Glutamatergic neuron (in vitro differentiated cells): ENCODE measurements at places on chromosomes 13 and 19. TPM values are rescaled to one million over a fixed set of nuclear protein-coding genes. Genes with fewer than 3 reads are reported as not detected.

DNA sequence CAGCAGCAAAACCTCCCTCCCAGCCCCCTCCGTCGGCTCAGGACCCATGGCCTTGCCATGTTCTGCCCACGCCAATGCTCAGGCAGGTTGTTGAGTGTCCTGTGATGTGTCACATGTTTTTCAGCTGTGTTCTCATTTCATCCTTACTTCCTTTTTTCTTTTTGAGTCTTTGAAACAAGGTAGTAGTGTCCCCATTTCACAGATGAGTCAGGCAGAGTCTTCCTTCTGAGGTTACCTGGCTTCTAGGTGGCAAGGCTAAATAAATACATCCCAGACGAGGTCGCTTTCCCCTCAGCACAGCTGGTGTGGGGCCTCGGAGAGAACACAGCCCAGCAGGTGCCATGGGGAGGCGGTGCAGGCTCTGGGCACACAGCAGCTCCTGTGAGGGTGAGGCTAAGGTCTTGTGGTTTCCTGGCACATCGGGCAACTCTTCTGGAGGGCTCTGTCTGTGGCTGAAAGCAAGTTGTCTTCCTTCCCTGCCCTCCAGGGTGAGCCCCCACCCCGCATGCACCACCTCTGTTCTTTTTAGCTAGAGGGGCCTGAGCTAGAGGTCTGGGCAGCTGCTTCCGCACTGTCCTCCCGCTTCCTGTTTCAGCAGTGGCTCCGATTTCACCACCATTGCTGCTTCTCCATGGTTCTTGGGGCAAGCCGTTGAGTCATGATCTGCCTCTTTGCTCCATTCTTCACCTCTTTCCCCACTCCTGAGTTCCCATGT lies 15.1 kb downstream of the PRAM1 start:
- no peak for DNase-seq
- no peaks in the 10 kb centered on the region for H3K4me1 ChIP-seq
- no peak overlapping the region for H3K4me3 ChIP-seq
- peaks cover 10% of the 10 kb centered on the region for H3K27me3 ChIP-seq

- H3K4me3 ChIP-seq = no peak overlapping the region
- H3K27ac ChIP-seq = no peak overlapping the region
- DNase-seq = no peak
- H3K4me1 ChIP-seq = no peaks in the 10 kb centered on the region
- H3K27me3 ChIP-seq = no peaks in the 10 kb centered on the region
- H3K36me3 ChIP-seq = peaks cover 34% of the 10 kb centered on the region
Observed at GRCh38 chr13:69423844-69424243, 683.8 kb upstream of the ATXN8OS start.

Gene OR10H1
- total RNA-seq = not detected

GRCh38 chr19:16066611-16067104 lies 9.6 kb upstream of the TPM4 start:
- H3K36me3 ChIP-seq = no peaks in the 10 kb centered on the region
- H3K27ac ChIP-seq = no peak overlapping the region
- peaks cover 3% of the 10 kb centered on the region for H3K4me1 ChIP-seq
- peaks cover 6% of the 10 kb centered on the region for H3K27me3 ChIP-seq
- DNase-seq = no peak
- no peak overlapping the region for H3K4me3 ChIP-seq

Gene PGLYRP1
- not detected for total RNA-seq

GRCh38 chr13:64993514-64994164 lies 2236.5 kb downstream of the PCDH9 start:
- no peak overlapping the region for H3K27ac ChIP-seq
- H3K36me3 ChIP-seq = no peaks in the 10 kb centered on the region
- peaks cover 2% of the 10 kb centered on the region for H3K27me3 ChIP-seq
- no peaks in the 10 kb centered on the region for H3K4me1 ChIP-seq

DNA sequence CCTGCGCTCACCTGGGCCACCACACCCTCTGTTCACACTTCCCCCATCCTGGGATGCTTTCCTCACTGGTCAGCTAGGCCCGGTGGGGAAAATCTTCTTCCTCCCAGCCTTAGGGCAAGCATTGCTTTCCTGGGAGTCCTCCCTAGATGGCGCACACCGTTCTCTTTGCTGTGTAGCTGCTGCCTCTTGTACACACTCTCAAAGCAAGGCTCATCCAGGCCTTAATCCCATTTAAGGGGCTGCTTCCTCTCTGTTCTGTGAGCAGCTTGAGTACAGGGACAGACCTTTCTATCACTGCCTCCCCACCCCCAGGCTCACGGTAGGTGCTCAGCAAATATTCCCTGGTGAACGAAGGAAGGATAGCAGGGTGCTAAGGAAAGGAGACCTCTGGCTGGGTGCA lies 11.1 kb downstream of the SLC7A10 start:
- H3K27ac ChIP-seq = no peak overlapping the region
- peaks cover 2% of the 10 kb centered on the region for H3K4me1 ChIP-seq
- H3K4me3 ChIP-seq = no peak overlapping the region

DNA sequence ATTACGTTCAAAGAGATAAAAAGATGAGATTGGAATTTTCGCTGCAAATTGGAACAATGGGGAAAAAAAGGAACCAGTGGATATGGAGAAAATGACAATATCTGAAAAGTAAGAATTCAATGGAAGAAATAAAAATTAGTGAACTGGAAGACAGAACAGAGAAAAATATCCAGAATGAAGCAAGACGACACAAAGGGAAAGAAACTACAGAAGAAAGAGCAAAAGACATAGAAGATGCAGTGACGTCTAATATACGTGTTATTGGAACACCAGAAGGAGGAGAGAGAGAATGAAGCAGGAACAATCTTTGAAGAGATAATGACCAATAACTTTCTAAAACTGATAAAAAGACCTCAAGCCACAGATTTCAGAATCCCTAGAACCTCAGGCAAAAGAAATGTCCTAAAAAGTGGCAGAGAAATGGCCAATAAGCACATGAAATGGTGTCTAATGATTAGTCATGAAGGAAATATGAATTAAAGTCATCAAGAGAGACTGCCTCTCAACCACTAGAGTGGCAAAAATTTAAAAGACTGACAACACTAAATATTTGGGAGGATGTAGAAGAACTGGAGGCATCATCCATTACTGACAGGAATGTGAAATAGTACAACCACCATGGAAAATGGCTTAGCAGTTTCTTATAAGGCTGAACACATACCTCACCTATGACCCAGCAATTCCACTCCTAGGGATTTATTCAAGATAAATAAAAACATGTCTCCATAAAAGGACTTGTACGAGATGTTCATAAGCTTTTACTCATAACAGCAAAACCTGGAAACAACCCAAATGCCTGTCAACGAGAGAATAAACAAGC lies 56.5 kb downstream of the GADD45B start:
- no peak overlapping the region for H3K27ac ChIP-seq
- peaks cover 3% of the 10 kb centered on the region for H3K27me3 ChIP-seq
- no peak for DNase-seq
- no peak overlapping the region for H3K4me3 ChIP-seq
- no peaks in the 10 kb centered on the region for H3K4me1 ChIP-seq

DNA sequence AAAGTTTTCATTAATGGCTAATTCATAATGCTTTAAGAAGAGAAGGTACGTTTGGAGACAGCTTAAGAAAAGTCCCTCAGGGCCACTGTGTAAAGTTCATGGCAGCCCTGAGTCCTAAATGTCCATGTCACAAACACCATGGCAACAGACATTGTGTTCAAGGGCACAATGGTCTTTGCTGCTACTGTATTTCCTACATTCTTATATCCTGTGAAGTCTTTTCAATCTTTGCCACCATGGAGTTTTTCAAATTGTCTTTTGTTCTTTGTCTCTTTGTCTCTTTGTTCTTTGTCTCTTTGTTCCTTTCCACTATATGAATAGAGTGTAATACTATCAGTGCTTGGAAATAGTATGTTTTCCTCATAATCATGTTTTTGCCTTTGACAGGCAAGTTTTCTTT lies 178.8 kb downstream of the VWA8 start:
- DNase-seq = no peak
- H3K27ac ChIP-seq = no peak overlapping the region
- peaks cover under 1% of the 10 kb centered on the region for H3K27me3 ChIP-seq
- no peaks in the 10 kb centered on the region for H3K36me3 ChIP-seq
- H3K4me3 ChIP-seq = no peak overlapping the region

Gene CLEC4M
- total RNA-seq = not detected

GRCh38 chr19:29923653-29924052 lies 18.4 kb upstream of the URI1 start:
- no peaks in the 10 kb centered on the region for H3K36me3 ChIP-seq
- no peak overlapping the region for H3K27ac ChIP-seq
- peaks cover under 1% of the 10 kb centered on the region for H3K27me3 ChIP-seq
- DNase-seq = no peak

GRCh38 chr13:51041126-51041525 lies 69.9 kb downstream of the C13orf42 start:
- H3K36me3 ChIP-seq = no peaks in the 10 kb centered on the region
- peaks cover 24% of the 10 kb centered on the region for H3K4me1 ChIP-seq
- H3K27me3 ChIP-seq = peaks cover 2% of the 10 kb centered on the region
- no peak overlapping the region for H3K4me3 ChIP-seq
- no peak for DNase-seq

Gene KIR2DL1
- not detected for total RNA-seq

Gene DCUN1D2
- 97.7 TPM for total RNA-seq

DNA sequence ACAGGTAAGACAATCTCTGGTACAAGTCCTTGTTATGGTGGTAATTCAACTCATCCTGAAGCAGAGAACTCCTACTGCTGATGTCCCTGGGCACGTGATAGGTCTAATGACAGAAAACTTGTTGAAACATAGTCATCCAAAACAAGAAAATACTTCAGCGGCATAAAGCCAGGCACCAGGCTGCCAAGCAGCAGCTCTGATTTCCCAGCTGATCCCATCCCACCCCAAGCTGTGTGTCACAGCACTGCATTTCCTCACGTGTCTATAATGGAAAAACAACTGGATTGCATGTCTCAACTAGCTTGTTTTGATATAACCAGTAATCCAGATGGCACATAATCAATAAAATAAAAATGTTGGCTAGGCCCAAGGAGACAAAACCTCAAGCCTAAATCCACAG lies 64.8 kb downstream of the MIPEP start:
- H3K4me3 ChIP-seq = no peak overlapping the region
- H3K36me3 ChIP-seq = no peaks in the 10 kb centered on the region
- DNase-seq = no peak
- H3K27ac ChIP-seq = no peak overlapping the region

DNA sequence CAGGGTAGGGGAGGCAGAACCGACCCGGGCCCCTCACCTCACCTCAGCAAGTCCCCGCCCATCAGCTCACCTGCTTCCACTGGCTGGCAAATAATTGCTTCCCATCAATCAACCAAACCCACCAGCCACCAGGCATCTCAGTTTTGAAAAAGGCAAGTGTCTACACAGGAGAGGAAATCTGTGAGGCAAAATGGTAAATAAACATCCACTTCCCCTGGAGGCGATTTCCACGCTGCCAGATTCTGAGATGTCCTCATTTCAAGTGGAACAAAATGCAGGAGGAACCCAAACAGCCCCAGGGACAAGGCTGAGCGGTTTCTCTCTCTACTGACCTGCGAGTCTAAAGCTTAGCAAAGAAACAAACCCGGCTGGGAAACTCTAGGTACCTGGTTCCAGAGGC lies 117.5 kb downstream of the CRYL1 start:
- no peak for DNase-seq
- no peaks in the 10 kb centered on the region for H3K36me3 ChIP-seq
- H3K4me1 ChIP-seq = peaks cover 5% of the 10 kb centered on the region
- H3K4me3 ChIP-seq = no peak overlapping the region
- no peaks in the 10 kb centered on the region for H3K27me3 ChIP-seq
- no peak overlapping the region for H3K27ac ChIP-seq

- H3K36me3 ChIP-seq = no peaks in the 10 kb centered on the region
- no peak overlapping the region for H3K4me3 ChIP-seq
- no peaks in the 10 kb centered on the region for H3K4me1 ChIP-seq
Observed at GRCh38 chr13:64314331-64314730, 2898.7 kb upstream of the PCDH20 start.

Gene SHC2
- total RNA-seq = 343 TPM

DNA sequence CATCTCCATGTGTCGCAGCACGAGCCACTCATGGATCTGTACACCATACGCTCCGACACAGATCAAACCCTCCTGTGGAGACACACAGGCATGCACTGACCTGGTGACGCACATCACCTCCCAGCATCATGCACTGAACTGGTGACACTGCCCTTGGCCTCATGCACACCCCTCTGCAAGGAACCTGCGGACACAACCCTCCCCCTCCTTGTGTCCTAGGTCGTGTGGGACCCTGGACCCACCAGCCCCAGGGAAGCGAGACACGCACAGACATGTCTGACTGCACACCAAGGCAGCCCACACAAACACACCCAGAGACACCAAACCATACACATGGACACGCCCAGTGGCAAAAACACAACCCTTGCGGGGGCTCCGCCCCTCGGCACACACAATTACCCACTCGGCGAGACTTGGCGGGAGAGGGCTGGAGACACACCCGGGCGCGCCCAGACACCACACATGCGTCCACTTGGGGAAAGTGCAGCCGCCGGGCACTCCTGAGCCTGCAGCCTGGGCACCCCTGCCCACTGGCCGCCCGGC lies 2.0 kb upstream of the KCNN4 start:
- H3K27ac ChIP-seq = no peak overlapping the region
- H3K36me3 ChIP-seq = no peaks in the 10 kb centered on the region
- no peak for DNase-seq
- peaks cover 11% of the 10 kb centered on the region for H3K27me3 ChIP-seq

DNA sequence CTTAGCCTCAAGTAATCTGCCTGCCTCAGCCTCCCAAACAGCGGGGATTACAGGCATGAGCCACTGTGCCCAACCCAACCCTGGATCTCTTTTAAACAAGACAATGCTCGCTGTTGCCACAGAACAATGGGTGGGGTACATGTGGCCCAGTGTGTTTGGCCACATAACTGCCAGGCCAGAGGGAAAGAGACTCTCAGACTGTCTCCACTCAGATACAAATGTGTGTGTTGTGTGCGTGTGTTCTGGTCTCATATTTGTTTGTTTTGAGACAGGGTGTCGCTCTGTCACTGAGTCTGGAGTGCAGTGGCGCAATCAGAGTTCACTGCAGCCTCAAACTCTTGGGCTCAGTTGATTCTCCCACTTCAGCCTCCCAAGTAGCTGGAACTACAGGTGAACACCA lies 25.8 kb downstream of the LDLR start:
- no peak overlapping the region for H3K4me3 ChIP-seq
- peaks cover 11% of the 10 kb centered on the region for H3K27me3 ChIP-seq
- H3K4me1 ChIP-seq = no peaks in the 10 kb centered on the region
- DNase-seq = no peak
- H3K36me3 ChIP-seq = peaks cover 4% of the 10 kb centered on the region

GRCh38 chr13:88068316-88068715 lies 397.1 kb downstream of the SLITRK5 start:
- peaks cover 2% of the 10 kb centered on the region for H3K27me3 ChIP-seq
- DNase-seq = no peak
- H3K27ac ChIP-seq = no peak overlapping the region
- H3K4me1 ChIP-seq = no peaks in the 10 kb centered on the region
- no peaks in the 10 kb centered on the region for H3K36me3 ChIP-seq

- peak overlapping the region; percentile 86 for H3K4me3 ChIP-seq
- H3K36me3 ChIP-seq = no peaks in the 10 kb centered on the region
- H3K27ac ChIP-seq = peak overlapping the region; percentile 39
- H3K27me3 ChIP-seq = peaks cover 10% of the 10 kb centered on the region
- DNase-seq = no peak
- H3K4me1 ChIP-seq = peaks cover 7% of the 10 kb centered on the region
Observed at GRCh38 chr19:18117364-18117691, 19.8 kb downstream of the MAST3 start.

Gene RGL3
- 0.66 TPM for total RNA-seq

GRCh38 chr13:45683701-45684100 lies 18.4 kb upstream of the CBY2 start:
- no peak overlapping the region for H3K4me3 ChIP-seq
- H3K4me1 ChIP-seq = no peaks in the 10 kb centered on the region
- no peak for DNase-seq
- H3K27ac ChIP-seq = no peak overlapping the region
- no peaks in the 10 kb centered on the region for H3K36me3 ChIP-seq
- H3K27me3 ChIP-seq = no peaks in the 10 kb centered on the region
